ENCODE measurements at places on chromosomes 7 and 10.

- DNase-seq: no peak
These were observed 105.9 kb upstream of the GNAI1 start for GRCh38 chr7:80028717-80029116.

GRCh38 chr7:128027485-128027980 lies 3.7 kb downstream of the LRRC4 start:
- DNase-seq: no peak

GRCh38 chr10:123136221-123136805 lies 543 bp downstream of the HMX3 start:
- DNase-seq: no peak

DNA sequence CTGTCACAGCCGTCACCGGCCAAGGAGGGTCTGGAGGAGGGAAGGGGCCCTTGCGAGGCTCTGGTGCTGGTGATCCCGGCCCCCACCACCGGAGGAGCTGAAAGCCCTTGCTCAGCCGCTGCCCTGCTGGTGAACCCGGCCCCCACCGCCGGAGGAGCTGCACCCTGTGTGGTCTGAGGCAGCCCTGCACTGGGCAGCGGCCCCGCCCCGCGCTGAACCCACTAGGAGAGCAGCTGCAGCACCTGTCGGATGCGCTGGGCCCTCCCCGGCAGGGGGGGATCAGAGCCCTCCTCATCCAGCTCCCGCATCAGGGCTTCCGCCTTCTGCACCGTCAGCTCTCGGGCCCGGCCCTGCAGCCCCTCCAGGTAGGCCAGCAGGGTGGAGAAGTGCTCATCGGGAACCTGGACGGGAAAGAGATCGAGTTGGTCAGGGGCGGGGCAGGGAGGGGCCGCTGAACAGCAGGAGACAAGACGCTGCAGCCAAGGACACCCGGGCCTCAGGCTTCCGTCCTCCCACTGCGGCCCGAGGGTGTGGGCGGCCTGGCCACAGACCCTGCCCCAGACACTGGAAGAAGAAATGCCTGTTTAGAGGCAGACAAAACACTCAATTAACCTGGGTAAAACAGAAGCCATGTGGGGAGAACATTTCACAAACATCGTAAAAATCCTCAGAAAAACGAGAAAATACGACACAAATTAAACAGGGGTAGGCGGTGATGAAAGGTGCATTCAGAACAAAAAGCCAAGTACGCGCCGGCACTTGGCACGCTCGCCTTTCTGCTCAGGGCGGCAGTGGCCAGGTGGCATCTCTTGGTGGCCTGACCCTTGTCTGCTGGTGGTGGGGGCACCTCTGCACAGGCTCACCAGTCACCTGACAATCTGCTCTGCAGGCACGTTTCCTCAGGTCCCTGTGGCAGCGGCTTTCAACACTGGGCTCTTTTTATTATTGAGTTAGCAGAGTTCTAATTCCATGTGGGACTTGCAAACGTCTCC lies 14.7 kb downstream of the CYP2W1 start:
- DNase-seq: no peak

- no peak for DNase-seq
These were observed 172.5 kb downstream of the ELFN1 start for GRCh38 chr7:1842321-1843221.

Measured in stimulated activated CD4-positive, alpha-beta T cell treated with anti-CD3 and anti-CD28 coated beads, Interleukin-4, amount 100 ng/mL, for 48 hours (primary cell).